ENCODE measurements at places on chromosomes 3 and 15.

DNA sequence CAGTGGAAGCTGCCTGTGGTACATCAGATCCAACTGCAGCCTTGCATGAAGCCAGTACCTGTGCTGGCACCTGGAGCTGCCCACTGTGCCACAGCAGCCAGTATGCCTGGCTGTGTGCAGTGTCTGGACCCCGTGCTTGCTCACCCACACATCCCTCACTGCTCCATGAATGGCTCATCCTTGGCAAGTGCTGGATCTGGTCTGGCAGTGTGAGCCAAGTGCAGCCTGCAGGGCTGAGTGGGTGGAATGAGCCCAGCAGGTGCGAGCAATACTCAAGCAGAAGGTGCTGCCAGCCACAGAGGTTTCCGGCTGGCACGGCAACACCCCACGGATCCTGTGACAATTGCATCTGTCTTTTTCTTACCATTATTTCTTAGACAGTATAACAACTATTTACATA, 488.2 kb upstream of the ROBO2 start:
- DNase-seq, result peak; percentile 78

- DNase-seq, result no peak
Measured at GRCh38 chr3:110902453-110903085, 169.0 kb upstream of the NECTIN3 start.

GRCh38 chr3:185807445-185808068, 17.3 kb downstream of the IGF2BP2 start:
- no peak for DNase-seq

DNA sequence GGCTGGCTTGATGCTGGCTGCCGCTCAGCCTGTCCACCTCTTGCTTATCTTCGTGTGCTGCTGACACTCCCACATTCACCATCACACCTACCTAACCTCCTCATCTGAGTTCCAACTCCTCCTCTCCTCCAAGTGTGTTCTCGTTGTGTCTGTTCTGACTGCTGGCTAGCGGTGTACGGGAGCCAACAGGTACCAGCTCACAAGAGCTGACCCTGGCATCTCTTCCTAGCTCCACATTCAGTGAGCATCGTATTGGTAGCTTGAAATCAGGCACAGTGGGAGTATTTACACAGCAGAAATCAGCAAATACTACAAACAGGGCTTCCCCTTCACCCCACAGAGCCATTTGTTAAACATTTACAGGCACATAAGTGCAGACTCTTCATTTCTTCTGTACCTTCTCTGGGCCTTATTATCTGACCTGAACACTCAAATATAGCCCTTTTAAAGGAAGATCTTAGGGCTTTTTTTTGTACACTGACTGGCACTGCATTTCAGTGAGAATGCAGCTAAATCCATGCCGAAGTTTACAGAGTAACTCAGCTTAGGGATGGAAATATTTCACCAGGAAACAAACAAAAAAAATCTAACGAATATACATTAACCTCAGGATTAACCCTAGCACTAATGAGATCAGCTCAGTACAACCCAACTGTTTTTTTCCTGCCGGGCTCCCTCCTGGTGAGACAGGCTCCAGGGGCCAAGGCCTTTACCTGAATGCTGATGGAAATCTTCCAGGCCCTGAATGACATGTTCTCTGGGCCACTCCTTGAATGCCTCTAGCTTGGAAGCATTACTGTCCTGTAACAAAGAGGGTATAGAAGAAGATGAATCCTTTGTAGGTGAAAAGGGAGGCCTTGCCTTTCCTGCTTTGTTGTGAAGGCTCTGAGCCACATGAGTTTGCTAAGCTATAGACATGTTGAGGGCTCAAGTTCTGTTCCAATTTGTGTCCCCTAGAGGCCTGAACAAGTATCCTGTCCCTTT, 150.5 kb upstream of the LPP start:
- no peak for DNase-seq

DNA sequence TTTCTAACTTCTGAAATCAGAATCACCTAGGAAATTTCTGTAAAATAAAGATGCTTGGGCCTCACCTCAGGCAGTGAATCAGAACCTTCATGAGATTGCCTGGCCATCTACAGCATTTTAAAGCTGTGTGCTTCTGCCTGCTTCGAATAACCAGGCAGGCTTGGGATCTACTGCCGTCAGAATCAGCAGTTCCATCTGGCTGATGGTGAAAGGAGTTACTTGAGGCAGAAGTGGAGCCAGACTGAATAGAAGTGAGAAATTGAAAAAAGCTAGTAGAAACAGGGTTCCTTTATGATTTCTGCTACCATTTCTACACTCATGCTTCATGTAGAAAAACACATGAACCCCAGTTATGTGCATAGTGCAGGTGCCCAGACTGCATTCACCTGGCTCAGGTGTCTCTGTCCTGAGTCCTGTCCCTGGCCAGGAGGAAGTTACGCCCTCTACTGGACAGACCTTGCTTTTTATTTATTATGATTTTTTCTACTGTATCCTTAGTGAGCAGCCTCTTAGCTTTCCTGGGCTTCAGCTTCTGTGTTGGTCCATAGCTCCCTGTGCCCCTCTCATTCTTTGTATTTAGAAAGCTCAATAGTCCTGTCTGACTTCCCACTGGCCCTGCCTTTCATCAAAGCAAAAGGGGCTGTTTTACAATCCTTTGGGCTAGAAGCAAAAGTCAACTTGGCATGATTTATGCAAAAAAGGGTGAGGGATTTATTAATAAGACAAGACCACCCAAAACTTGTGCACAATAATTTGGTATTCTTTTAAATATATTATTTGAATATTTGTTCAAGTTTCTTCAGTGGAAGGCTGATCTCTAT, 200.8 kb upstream of the GOLGA6L4 start:
- no peak for DNase-seq

Measured in dorsolateral prefrontal cortex (tissue), 122 donors.